Endodermal cell (in vitro differentiated cells): ENCODE measurements at places on chromosomes 5 and 9. TPM values are rescaled to one million over a fixed set of nuclear protein-coding genes. Genes with fewer than 3 reads are reported as not detected.

- DNase-seq: no peak
Observed at GRCh38 chr5:144248015-144248414, 77.3 kb downstream of the KCTD16 start.

DNA sequence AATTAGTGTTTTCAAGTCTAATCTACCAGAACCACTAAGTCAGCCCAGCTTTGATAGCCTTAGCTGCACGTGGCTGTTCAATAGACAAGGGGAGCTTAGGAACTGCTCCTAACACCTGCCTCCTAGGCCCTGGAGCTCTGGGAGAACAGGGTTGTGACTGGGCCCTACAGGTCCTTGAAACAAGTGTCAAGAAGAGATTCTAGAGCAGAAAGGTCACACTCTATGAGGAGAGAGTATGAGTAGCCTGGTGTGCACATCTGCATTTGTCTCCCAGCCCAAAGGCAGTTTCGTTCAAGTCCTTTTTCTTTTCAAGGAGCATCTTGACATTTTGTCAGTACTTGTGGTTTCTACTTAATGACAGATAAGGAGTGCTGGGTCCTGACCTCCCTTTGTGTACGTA, 206.1 kb downstream of the PRELID2 start:
- no peak for DNase-seq

DNA sequence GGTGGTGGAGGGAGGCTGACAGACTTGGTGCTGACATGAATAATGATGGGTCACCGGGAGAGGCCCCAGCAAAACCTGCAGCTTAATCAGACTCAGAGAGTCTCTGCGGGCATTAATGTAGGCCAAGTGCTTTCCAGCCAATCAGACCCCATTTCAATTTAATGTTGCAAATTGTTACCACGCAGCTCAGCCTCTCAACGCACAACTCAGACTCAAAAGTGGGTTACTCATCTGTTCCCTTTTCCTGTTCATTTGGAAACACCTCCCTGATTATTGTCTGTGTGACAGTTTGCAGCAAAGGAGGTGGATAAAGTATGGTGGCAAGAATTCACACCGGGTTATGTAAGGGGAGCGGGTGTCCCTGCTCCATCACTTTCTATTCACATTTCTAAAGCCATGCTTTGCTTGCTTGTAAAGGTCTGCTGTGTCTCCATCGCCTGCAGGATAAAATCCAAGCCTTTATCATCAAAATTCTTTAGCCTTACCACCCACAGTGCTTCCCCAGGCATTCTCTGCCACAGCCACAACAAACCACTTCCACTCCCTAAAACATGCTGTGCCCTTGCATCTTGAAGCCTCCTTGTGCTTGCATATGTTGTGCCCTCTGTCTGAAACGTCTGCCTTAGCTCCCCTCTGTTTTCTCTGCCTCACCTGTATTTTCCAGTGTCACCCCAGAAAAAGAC, 156.5 kb downstream of the ASTN2 start:
- no peak for DNase-seq

DNA sequence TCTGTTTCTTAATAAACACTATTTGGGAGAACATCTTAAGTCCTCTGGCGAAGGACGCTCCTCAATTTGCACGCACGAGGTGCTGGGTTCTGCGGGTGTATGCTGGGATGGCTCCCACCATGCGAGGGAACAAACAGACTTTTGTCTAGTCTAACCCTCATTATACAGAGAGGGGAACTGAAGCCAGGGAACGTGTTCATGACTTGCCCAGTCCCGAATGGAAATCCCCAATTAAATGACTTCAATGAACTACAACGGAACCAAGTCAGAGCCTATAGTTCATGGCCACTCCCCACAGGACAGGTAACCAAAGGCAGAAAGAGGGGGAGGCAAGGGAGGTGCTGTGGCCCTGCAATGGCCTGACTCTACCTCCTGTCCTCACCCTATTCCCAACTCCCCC, 9.3 kb downstream of the TLE1 start:
- no peak for DNase-seq

Gene ZNF454
- not detected in 2 replicates for total RNA-seq

- no peak for DNase-seq
Observed at GRCh38 chr9:71858812-71859211, 52.2 kb downstream of the ABHD17B start.

Gene EIF4E1B
- total RNA-seq: 1.1 and 1.4 TPM in 2 replicates

Gene CATSPER3
- total RNA-seq: 0.63 and 0.68 TPM in 2 replicates
